ENCODE measurements at places on chromosomes 6 and 20.

GRCh38 chr6:2857580-2858337 lies 16.1 kb upstream of the SERPINB1 start:
- no peak for DNase-seq

DNA sequence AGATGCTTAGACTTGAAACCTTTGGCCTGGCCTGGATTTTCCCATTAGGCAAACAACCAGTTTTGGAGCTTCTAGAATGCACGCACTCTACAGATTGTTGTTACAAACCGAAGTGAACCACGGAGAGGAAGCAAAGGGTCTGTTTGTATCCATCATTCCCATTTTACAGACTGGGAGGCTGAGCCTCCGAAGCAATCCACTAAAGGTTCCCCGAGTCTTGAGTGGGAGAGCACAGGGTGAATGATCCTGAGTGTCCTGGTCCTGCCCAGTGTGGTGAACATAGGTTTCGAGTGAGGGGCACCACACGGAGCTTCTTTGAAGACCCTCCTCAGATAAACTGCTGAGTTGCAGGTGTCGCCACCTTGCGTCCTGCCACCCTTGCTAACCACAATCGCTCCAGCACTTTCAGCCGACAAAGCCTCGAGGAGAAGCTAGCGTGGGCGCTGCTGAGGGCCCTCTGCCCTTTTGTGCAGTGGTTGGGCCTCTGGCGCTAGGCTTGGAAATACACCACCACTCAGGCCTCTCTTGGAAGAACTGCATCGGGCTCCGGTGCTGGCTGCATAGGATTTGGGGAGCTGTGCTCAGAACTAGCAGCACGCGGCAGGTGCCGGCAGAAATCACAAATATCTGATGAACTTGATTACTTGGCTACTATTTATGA lies 1.4 kb upstream of the PRDM13 start:
- no peak for DNase-seq

- no peak for DNase-seq
These were observed 130.9 kb downstream of the FOXA2 start for GRCh38 chr20:22453244-22454080.

GRCh38 chr6:53979468-53980067 lies 131.7 kb upstream of the MLIP start:
- DNase-seq: peak; percentile 12

DNA sequence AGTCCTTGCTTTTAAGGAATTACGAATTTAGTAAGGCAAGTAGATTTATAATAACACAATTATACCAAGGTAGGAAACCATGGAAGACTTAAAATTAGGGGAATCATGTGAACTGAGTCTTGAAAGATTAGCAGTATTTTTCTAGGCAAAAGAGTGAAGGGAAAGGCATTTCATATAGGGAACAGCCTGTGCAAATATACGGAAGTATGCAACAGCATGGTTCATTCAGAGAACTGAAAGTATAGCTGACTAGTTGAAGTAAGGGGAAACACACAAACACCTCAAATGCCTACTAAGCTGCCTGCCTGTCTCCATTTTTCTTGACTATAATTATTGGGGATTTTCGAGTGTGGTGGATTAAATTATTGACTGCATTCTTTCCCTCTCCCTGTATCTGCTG lies 39.0 kb upstream of the ECHDC1 start:
- no peak for DNase-seq

- no peak for DNase-seq
These were observed 23.1 kb downstream of the SERPINB1 start for GRCh38 chr6:2818593-2818992.

DNA sequence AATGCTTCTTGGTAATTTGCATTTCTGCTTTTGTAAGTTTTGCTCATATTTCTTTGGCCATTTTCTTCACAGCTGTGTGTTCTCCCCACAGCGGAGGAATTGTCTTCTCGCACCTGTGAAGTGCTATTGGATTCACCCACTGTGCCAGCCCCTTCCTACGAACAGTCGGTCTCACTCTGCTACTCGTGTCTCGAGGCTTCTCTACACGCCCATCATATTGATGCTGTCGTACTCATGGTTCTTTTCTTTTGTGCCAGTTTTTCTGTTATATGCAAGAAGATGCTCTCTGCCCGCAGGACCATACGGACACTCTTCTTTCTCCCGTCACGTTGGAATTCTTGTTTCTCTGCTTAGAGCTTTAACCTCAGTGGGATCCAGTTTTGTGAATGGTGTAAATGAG lies 200.3 kb downstream of the DLL1 start:
- DNase-seq: no peak

Measured in NCI-H1694 (cell line).